AG04450 (cell line): ENCODE measurements at places on chromosomes 4 and X.

DNA sequence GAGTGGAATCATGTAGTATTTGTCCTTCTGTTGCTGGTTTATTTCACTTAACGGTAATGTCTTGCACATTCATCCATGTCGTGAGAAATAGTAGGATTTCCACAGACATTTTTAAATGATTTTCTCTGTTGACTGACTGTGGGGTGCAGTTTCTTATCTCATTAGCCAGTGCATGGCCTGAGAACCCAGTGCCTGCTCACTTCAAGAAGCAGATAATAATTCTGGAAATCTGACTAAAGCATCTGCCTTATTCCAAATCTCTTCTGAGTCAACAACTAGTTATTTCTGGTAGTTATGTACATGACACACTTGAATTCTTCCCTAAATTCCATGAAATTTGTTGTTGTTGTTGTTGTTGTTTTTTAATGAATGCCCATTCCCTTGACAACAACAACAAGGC, 77.6 kb downstream of the NPFFR2 start:
- no peak for DNase-seq

DNA sequence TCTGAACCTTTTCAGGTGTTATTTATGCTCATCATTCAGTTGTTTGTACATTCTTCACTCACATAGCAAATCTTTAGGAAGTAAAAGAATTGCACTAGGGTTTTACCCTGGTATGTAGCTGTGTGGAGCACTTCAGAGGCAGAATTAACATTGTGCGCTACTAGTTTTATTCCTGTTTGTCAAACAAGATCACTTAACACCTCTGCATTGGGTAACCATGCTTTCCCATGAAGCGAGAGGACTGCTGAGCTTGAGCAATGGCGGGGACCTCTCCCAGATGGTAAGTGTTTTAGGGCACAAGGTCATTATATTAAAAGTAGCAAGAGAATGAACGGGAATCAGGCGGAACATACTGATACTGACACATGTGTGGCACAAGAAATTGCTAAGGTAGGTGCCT, 59.2 kb downstream of the SHROOM3 start:
- no peak for DNase-seq

DNA sequence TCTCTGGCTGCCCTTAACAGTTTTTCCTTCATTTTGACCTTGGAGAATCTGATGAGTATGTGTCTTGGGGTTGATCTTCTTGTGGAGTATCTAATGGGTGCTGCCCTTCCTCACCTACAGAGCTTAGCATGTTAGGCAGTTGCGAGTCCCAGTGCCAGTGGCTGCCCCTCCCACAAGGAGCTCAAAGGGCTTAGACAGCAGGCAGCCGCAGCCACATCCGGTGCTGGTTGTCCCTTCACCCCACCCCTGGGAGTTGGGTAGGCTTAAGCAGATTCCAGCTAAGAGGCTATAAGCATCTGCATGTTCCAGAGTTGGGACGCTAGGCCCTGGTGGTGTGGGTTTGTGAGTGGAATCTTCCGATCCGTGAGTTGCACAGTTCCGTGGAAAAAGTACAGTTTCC, 322.1 kb upstream of the ARX start:
- DNase-seq: no peak

GRCh38 chr4:113979148-113979904, at the start of gene ARSJ:
TSS of gene ARSJ (minus strand) at chr4:113979647. CDS start at chr4:113978834, 813 bp downstream.
- DNase-seq: peak; percentile 65

GRCh38 chr4:109389369-109390114, 44.1 kb upstream of the SEC24B start:
- DNase-seq: no peak

DNA sequence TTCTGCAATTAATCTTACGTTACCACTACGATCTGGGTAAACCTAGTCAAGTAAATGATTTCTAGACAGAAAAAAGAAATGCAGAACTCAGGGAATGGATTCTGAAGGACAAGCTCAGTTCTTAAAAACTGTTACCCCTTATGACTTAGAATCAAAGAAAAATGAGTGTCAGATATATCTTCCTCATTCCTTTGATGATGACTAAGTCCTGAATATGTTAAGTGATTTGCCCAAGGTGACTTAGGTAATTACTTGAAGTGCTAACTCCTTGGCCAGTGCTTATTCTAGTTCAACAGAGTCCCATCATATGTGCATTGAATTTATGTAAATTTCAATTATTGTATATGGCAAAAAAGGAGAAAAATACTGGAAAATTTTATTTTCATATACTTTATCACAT, 92.5 kb downstream of the PPEF1 start:
- no peak for DNase-seq

- no peak for DNase-seq
Measured at GRCh38 chrX:39063037-39063436, 261.8 kb downstream of the MID1IP1 start.

- DNase-seq: no peak
Measured at GRCh38 chr4:119585771-119586170, 42.8 kb downstream of the PDE5A start.
